ENCODE measurements at places on chromosomes 7 and 10. TPM values are rescaled to one million over a fixed set of nuclear protein-coding genes. Genes with fewer than 3 reads are reported as not detected.

CCDC136 gene
- polyA plus RNA-seq, result not detected

GRCh38 chr7:122067077-122067476, 77.0 kb downstream of the AASS start:
- DNase-seq, result no peak

POLR2J2 gene
- 7.3 TPM for polyA plus RNA-seq

DNA sequence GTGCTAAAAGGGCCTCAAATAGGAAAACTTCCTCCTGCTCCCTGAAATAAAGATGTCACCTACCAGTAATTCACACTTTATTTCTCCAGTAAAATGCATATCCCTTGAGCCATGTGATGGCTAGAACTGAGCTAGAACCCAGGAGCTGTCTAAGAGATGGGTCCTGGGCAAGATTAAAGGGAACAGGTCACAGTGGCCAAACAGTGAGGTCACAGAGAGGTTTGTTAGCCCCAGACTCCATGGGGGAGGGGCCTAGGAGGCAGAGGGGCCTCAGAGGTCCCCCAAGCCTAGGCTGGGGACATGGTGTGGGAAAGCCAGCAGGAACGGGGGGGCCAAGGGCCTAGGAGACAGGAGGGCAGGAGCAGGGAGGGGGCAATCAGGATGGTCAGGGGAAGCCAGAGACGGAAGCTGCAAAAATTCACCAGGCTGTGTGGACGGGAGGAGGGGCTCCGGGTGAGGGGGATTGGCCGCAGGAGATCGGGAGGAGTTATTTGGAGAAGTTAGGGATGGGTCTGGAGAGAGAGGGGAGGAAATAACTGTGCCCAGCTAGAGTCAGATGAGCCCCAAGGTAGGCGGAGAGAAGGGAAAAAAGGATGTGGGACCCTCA, 3.3 kb downstream of the FBXO24 start:
- DNase-seq, result no peak

- no peak for DNase-seq
Measured at GRCh38 chr7:33842150-33842549, 63.2 kb upstream of the BMPER start.

- no peak for DNase-seq
Measured at GRCh38 chr10:125607689-125608290, 75.2 kb downstream of the TEX36 start.

SLC18A2 gene
- 1.7 TPM for polyA plus RNA-seq

- DNase-seq, result no peak
Measured at GRCh38 chr7:112362053-112362650, 88.1 kb upstream of the IFRD1 start.

DNA sequence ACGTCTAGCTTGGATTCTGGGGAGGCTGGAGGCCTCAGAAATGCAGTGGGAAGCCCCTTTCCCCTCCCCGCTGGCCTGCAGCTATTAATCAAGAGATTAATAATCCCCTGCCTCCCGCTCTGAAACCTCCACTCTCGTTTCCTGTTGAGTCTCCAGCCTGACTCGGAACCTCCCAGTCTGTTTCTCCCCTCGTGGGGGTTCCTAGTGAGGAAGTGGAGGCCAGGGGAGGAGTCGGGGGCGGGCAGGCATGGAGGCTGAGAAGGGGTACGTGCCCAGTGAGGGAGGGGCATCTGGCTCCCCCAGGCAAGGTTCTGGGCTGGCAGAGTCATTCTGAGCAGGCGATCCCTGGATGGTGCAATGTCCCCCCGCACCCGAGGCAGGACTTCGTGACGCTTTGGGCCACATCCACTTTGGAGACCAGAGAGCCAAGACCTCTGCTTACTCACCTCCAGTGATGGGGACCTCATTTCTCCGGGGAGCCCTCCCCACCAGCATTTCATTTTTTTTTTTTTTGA, 73.6 kb downstream of the COL26A1 start:
- no peak for DNase-seq

VSTM4 gene
- polyA plus RNA-seq, result 49.3 TPM

ASB13 gene
- polyA plus RNA-seq, result 11.0 TPM

DNA sequence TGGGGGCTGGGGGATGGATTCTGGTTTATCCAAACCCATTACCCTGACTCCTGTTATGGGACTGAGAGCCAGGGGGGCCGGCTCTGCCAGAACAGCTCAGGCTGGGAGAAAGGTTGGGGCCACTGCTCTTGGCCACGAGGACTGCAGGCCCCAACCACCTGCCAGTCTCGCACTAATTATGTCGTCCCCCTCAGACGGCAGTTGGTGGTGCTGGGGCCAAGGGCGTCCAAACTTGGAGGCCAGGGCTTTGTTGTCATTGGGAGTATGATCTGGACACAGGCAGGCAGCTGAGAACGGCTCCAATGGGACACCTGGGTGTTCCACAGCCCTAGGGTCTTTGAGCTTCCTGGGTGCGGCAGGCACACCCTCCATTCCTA, 34.7 kb downstream of the DRGX start:
- DNase-seq, result no peak

DPCD gene
- 15.1 TPM for polyA plus RNA-seq

DNA sequence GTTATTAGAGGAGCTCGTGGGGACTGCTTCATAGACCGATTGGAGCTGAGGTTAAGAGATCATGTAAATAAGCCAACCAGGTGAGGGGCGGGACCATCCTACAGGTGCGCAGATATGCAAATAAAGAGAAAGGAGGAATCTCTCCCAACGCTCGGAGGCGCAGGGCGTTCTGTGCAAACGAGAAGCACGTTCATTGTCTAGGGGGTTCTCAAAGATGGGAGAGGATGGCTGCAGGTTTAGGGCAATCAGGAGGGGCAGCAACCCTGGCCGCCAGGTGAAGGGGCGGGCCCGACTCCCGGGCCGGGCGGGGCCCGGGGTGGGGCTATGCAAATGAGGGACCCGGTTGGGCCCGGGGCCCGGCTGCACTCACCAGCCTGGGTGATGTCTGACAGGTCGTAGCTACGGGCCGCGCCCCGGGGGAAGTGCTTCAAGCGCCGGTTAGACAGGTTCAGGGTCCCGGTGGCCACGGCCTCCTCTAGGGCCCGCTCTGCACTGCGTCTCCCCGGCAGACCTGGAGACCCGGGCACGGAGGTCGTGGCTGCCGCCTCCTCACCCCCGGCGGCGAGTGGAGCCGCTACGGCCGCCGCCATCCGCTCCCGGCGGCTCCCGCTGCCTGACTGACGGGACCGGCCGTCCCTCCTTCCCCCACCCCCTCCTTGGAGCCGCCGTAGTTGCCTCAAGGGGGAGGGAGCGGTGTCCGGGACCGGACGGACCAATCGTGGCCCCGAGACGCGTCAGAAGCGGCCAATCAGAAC, at the start of gene LRCH4:
Gene LRCH4 (minus strand): TSS at position 619 of the 755 bp plus-strand sequence. CDS start 29 bp downstream, at position 590.
- DNase-seq, result no peak

TFR2 gene
- 0.82 TPM for polyA plus RNA-seq

GPNMB gene
- 36.8 TPM for polyA plus RNA-seq

DNA sequence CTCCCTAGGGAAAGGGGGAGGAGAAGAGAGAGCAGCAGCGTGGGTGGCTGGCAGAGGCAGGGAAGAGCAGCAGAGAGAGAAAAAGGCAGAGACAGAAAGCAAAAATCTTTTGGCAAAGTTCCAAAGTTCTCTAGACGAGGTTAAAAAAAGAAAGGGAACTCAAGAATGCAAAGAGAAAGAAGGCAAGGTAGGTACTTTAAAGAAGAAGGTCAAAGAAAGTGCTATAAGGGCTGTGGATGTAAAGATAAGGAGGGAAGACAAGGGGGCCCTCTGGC, 20.2 kb upstream of the OPTN start:
- no peak for DNase-seq

- DNase-seq, result no peak
Measured at GRCh38 chr10:55233090-55233489, 432.1 kb upstream of the PCDH15 start.

MAT1A gene
- not detected for polyA plus RNA-seq

DNA sequence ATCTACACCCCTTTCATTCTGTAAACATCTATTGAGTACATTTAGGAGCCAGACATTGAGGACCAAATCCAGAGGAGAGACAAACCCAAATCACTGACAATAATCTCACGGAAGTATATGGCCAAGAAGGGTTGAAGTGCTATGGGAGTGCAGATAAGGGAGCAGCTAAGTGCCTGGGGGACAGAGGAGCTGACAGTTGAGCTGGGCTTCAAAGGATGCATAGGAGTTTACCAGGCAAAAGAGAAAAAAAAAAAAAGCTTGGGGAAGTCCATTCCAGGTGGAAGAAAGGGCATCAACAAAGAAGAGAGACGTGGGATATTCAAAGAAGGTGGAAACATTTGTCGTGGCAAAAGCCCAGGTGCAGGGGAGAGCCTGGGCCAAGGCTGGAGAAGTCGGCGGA, 60.5 kb upstream of the NANOS1 start:
- no peak for DNase-seq

- no peak for DNase-seq
Measured at GRCh38 chr7:22640269-22640668, 86.7 kb upstream of the IL6 start.

DNA sequence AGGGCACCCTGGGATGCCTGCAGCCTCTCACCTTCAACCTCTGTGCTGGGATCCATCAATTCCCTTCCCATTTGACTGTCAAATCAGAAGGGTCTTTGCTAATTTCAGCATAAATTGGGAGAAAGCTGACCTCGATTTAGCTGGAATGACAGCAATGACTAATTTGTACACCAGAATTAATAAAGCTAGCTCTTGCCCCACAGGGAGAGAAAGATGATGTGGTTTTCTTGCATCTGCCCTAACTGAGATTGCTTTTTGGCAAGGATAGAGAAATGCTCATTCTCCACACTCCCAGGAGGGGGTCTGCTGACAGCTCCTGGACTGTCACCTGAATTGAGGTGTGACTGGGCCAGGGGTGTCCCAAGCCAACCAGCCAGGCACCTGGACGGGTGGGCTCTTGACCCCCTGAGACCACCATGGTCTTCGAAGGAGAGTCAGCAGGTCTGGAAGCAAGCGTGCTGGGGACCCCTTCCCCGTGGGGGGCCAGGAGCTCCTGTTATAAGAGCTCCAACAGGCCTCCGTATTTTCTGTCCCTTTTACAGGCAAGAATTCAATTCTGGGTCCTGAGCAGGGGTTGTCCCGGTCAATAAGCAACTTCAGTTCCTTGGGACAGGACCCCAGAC, 42.1 kb downstream of the RBM17 start:
- no peak for DNase-seq

- no peak for DNase-seq
Measured at GRCh38 chr7:149689291-149689721, 84.1 kb downstream of the ZNF467 start.

GRCh38 chr10:116490028-116490662, 55.6 kb upstream of the PNLIP start:
- DNase-seq, result no peak

GRCh38 chr7:142454862-142455261, 197.0 kb upstream of the PRSS58 start:
- no peak for DNase-seq

- no peak for DNase-seq
Measured at GRCh38 chr10:119701861-119702260, 24.0 kb upstream of the INPP5F start.

- no peak for DNase-seq
Measured at GRCh38 chr7:1059200-1060091, 15.1 kb downstream of the GPR146 start.

TUBAL3 gene
- polyA plus RNA-seq, result 0.17 TPM

DNA sequence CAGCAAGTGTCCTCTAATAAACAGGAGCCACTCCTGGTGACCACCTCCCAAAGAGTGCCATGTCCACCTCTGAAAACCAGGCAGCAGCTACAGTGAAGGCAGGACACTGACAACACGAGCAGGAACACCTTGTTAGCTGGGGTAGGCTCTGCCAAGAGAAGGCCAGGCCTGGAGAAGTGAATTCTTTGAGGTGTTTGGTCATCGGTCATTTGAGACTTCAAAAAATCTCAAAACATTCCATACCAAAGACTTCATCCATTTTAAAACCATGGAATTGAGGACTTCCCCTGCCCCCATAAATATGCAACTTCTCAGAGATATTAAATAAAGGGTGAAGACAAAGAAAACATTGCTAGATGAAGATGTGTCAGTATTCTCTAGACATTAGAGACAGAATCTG, 28.4 kb upstream of the OPALIN start:
- no peak for DNase-seq

FKBP9 gene
- polyA plus RNA-seq, result 180 TPM

ERVW-1 gene
- 0.39 TPM for polyA plus RNA-seq

NUTM2E gene
- not detected for polyA plus RNA-seq

TMEM236 gene
- 0.54 TPM for polyA plus RNA-seq

SLC13A4 gene
- polyA plus RNA-seq, result not detected

GRCh38 chr10:62619413-62619738, 185.1 kb upstream of the ADO start:
- no peak for DNase-seq

- DNase-seq, result no peak
Measured at GRCh38 chr7:91720260-91720937, 160.1 kb downstream of the MTERF1 start.

ORAI2 gene
- 9.2 TPM for polyA plus RNA-seq

DNA sequence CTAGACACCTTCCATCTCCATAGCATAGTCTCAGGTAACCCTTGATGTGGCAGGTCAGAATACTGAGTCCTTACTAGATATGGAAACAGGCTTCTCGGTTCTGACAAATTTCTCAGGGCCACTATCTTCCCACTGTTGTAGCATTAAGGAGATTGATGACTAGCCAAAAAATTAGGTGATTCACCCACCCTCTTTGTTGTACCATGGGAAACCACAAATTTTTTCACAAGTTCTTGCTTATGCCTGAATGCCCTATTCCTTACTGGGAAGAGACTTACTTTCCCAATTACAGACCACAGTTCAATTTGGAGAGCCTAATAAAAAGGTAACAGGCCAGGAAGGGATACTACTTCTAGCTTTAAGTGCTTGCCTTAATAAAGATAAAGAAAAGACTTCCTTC, 948.8 kb downstream of the GRM8 start:
- DNase-seq, result no peak

GRCh38 chr7:124480036-124480820, 285.4 kb downstream of the GPR37 start:
- no peak for DNase-seq
